ENCODE measurements at places on chromosomes 1 and 21.
A peak's percentile ranks its signal among the peaks of the same experiment; 100 is the strongest.

GRCh38 chr1:178417858-178418257, 78.9 kb downstream of the CLEC20A start:
- DNase-seq: no peak

DNA sequence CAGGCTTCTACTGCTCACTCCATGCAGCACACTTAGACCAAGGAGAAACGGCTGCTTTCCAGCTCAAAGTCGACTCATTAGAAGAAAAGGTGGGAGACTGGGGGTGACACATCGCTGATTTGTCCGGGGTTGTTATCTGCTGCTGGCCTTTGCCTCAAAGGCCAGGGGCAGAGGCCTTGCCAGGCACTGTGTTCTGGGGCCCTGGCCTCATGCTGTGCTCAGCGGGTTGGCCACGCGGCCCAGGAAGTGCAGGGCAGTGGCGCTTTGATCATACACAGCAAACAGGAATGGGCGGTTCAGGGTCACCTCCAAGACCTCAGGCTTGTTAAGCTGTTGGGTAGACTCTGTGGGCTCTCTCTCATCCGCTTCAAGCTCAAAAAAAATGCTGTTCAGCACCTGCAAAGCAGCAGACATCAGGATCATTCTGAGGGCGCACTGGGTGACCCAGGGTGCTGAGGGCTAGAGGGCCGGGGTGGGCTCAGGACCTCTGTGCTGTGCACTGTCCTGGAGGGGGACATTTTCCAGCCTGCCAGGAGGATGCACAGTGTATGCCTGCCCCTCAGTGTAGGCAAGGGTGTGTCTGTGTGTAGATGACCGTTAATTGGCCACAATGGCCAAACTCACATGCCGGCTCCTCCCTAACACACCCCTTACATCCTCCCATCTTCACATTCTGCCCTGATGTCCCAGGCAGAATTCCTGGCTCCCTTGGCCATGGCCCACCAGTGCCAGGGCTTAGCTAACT, 10.8 kb downstream of the AGT start:
- no peak for DNase-seq

DNA sequence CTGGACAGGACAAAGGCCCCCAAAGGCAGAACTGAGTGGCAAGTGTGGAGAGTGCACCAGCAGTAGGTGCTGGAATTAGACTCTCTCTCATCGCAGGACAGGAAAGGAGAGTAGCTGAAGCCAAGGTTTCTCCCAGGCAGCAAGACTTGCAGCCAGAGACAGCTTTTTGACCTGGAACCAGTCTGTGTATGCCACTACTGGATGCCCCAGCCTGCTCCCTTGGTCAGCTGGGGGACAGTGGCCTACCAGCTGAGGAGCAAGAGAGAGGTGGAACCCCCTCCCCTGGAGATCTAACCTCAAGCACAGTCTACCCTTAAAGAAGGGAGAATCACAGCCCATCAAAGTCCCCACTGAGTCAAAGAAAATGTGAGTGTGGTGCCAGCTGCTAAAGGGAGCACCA, 375.7 kb downstream of the KCNH1 start:
- no peak for DNase-seq

DNA sequence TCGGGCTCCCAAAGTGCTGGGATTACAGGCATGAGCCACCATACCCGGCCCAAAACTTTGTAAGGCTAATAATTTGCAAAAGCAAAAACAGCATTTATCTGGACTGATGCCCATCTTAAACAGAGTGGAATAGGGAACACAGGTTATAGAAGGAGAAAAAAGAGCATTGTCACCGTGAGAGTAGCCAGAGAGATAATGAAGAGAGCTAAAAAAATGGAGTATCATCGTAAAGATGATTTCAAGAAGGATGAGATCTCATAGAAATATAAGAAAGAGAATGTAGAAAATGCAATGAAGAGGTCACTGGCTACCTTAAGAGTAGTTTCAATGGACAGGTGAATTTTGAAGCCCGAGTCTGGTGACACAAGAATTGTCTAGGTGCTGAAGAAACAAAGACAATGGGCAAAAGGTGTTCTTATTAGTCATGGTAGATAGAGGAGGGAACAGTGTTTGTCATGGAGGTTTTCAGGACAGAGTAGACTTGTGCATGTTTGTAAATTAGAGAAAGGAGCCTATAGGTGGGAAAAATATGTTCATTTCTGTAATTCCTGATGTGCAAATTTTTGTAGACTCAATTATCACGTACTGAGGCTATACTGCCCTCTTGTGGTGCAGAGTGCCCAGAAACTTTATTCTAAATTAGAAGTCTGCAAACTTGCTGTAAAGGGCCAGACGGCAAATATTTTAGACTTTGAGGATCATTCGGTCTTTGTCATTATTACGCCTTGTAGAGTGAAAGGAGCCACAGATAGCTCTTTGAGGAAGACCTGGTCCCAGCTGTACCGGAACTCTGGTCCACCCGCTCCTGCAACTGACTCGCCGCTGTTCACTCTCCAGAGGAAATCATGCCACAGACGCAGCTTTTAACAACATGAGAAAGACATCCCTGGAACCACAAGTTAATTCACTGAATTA, 8.1 kb upstream of the TMEM183A start:
- peak; percentile 58 for DNase-seq

GRCh38 chr21:41868062-41868710, 11.0 kb downstream of the PRDM15 start:
- no peak for DNase-seq

- DNase-seq: no peak
These were observed 54.3 kb downstream of the NGF start for GRCh38 chr1:115283681-115284146.

DNA sequence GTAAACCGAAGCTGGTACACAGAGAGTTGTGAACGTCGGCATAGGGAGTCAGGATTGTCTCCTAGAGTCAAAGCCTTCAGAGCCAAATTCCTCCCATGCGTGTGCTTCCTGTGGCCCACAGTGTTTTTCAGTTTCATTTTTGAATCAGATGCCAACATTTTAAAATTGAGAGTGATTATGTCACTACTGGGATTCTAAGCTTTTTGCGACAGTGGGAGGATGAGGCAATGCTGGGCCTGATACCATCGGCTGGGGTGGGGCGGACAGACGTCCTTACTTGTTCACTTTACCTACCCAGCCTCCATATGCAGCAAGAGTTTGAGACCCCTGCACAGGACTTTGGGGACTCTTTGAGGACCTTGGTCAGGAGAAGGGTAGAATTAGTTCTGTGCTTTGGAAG, 1.3 kb upstream of the KLHDC7A start:
- DNase-seq: no peak

GRCh38 chr1:113780374-113781146, 21.3 kb upstream of the PHTF1 start:
- DNase-seq: no peak

DNA sequence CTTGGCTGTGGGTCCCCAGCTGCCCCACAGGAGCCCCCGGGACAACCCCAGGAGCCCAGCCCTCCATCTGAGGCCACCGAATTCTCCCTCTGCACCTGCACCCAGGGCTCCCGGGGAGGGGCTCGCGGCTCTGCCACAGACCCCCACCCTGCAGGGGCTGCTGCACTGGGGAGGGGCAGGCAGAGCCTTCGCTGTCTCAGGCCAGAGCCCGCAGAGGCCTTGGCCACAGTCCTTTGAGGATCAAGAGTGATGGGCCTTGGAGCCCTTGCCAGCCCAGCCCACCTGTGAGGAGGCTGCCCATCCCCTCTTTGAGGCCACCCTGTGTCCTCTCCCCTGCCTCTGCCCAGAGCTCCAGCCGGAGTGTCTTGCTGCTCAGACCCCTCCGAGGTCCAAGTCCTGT, 6.5 kb downstream of the PERM1 start:
- no peak for DNase-seq

DNA sequence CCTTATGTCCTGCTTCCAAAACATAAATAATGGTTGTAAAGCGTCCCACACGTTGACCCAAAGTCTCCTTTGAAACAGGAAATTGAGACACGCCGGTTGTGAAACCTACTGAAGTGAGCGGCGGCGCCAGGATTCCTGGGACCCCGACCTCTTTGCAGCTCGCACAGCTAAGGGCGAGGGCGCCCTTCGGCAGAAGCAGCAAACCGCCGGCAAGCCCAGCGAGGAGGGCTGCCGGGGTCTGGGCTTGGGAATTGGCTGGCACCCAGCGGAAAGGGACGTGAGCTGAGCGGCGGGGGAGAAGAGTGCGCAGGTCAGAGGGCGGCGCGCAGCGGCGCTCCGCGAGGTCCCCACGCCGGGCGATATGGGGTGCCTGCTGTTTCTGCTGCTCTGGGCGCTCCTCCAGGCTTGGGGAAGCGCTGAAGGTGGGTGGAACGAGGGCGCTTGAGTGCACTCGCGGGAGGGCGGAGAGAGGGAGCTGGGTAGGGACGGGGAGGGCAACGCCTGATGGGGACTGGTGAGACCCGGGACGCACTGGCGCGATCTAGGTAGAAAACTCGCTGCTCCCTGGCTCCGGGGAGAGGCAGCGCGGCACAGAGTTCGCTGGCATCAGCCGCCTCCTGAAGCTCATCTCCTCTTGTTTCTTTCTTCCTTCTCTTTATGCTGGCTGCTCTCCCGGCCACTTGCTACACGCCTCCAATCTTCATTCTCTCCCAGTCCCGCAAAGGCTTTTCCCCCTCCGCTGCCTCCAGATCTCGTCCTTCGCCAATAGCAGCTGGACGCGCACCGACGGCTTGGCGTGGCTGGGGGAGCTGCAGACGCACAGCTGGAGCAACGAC, at the start of gene CD1D:
Gene CD1D (plus strand): TSS at position 155 of the 836 bp plus-strand sequence. CDS start 207 bp downstream, at position 362.
- DNase-seq: no peak

- DNase-seq: no peak
These were observed 89.9 kb downstream of the CD247 start for GRCh38 chr1:167428395-167428794.

- no peak for DNase-seq
These were observed 142.6 kb upstream of the PALMD start for GRCh38 chr1:99503276-99503747.

DNA sequence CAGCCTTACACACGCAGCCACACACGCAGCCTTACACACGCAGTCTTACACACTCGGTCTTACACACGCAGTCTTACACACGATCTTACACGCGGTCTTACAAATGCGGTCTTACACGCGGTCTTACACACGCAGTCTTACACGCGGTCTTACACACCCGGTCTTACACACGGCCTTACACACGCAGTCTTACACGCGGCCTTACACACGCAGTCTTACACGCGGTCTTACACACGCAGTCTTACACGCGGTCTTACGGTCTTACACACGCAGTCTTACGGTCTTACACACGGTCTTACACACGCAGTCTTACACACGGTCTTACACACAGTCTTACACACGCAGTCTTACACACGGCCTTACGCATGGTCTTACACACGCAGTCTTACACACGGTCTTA, 111.9 kb downstream of the PRDM16 start:
- DNase-seq: no peak

DNA sequence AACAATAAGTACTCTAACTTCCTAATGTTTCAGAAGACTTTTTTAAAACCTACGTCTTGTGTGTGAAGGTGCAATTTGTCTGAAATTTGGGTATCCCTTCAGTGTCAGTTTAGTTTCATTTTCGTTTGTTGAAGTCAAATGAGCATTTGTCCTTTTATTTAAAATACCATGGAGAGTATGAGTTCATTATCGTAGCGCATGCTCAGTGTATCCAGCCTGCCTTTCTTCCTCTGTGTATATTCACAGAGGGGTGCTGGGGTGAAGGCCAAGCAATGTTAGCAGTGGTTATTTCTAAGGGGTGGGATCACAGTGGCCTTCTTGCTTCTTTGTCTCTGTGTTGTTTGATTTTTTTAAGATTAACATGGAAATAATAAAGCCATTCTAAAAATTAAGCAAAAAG, 43.2 kb downstream of the CNN3 start:
- no peak for DNase-seq

Data from T-helper 9 cell (primary cell).